T-helper 9 cell (primary cell): ENCODE measurements at places on chromosomes 13 and 19.

- no peak for DNase-seq
Measured at GRCh38 chr13:23069566-23069965, 111.2 kb upstream of the SGCG start.

DNA sequence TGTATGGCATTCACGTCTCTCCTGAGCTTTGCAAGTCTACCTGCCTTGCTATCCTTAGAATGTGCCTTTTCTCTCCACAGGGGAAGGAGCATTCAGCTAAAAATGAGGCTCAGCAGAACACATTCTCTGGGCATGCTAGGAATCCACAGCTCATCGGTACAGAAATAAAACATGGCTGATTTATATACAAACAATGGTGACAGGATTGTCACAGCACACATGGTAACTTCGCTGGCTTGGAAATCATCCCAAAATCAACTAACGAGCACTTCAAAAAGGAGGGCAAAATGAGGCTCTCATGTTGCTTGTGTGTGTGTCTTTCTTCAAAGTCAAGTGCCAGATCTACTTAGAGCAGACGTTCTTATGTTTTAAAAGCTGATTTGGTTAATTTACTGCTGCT is 373.0 kb downstream of the FGF14 start:
- DNase-seq: no peak

GRCh38 chr19:5149932-5150901 is 181.3 kb downstream of the KDM4B start:
- DNase-seq: no peak

DNA sequence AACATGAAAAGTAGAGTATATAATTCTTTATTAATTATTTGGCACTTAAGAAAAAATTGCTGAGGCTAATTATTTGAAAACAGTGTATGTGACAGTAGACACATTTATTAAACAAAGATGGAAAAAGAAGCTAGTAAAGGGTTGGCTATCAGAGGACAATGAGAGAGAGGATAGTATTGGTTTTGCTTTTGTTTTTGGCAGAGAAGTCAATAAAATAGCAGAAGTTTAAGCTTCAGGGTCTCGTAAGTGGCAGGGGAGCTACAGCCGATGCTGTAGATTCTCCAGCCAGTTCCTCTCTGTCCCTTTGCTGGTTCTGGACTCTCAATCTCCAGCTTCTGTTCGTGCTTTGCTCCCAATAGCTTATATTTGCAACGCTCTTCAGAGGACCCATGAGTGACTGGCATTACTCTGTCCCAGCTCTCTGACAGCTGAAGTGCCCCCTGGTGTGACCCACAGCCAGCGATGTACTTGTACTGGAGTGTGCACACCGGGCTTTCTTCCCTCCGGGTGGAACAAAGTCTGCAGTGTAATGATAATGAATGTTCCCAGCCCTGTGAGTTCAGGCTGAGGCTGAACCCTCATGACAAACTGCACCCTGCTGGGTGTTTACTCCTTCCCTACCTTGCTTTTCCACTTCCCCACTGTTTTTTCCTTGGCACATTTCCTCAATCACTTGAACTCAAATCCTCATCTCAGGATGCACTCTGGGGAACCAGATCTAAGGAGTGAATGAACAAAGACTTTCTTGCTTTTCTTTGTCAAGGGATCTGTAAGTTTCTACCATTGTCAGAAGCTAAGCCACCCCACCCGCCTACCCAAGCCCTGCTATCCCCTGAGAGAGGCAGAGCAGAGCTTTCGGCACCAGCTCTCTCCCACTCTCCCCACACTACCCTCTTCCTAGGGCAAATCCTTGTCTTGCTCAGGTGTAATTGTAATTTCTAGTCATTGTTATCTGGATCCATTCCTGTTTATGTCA is 254.8 kb downstream of the LHFPL6 start:
- no peak for DNase-seq
